ENCODE measurements at places on chromosomes 5 and 9.

GRCh38 chr9:137300567-137301080 lies 1.4 kb downstream of the NRARP start:
- no peak for DNase-seq

GRCh38 chr5:170434966-170435605 lies 45.9 kb upstream of the KCNMB1 start:
- peak; percentile 89 for DNase-seq

DNA sequence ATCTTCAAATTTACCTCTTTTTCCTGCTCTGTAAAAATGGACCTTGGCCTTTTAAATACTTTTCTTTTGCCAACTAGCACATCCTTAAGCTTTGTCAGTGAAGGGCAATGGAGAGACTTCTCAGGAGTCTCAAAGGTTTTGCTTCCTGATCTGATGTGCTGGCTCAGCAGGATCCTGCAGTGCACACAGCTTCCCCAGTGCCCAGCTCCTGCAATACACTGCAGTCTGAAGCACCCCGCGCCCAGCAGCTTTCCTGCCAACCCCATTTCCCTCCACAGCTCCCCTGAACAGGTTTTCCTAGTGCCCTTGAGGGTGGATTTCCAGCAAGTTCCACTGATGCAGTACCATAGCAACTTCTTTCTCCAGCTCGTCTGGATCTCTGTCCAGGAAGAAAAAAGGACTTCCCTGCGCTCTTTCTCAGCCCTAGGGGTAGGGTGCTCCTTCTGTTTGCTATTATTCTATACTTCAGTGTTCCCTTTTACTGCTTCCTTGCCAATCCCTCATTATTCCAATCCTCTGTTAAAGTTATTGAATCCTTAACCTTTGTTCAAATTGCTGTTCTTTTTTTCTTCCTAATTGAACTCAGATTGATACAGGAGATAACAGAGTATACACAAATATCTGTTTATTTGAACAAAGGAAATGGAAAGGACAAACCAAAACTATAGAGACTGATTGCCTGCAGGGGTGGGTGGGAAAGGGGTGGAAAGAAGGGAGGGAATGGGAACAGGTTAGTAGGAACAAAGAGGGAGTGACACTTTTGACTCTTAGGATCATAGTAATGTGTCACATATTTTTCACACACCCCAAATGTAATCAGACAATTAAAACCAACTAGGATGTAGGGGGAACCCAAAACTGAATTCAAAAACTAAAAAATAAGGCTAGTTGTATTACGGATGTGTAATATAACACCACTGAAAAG lies 8.5 kb downstream of the SNAPC3 start:
- peak; percentile 16 for DNase-seq

- DNase-seq, result no peak
Measured at GRCh38 chr5:109903061-109903460, 213.3 kb downstream of the MAN2A1 start.

- no peak for DNase-seq
Measured at GRCh38 chr9:101527066-101527465, 6.6 kb upstream of the RNF20 start.

DNA sequence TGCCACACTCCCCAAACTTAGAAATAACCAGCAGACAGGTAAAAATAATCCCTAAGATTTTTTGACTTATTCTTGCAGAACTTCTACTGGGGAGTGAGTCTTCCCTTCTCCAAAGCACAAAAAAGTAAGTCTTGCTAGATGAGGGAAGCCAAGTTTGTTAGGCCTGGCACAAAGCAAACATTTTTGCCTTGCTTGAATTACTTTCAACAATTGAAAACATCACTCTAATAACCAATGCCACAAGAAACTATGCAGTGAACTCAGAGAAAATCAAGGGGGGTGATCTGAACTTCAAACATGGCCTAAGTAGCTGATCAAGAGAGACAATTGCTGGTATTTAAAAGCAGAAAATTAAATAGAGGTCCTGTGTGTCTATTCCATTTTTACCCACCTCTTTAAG lies 123.6 kb upstream of the SLC1A3 start:
- DNase-seq, result no peak

GRCh38 chr5:97480313-97480712 lies 297.3 kb upstream of the RIOK2 start:
- no peak for DNase-seq

GRCh38 chr9:84759300-84759750 lies 89.8 kb downstream of the NTRK2 start:
- no peak for DNase-seq

- no peak for DNase-seq
Measured at GRCh38 chr9:70615464-70616138, 201.1 kb upstream of the KLF9 start.

GRCh38 chr9:127224178-127224882 lies 40.2 kb upstream of the GARNL3 start:
- peak; percentile 98 for DNase-seq

- peak; percentile 11 for DNase-seq
Measured at GRCh38 chr5:136337788-136338187, 27.6 kb downstream of the TRPC7 start.

- no peak for DNase-seq
Measured at GRCh38 chr5:17619354-17619753, 9.2 kb downstream of the TAF11L12 start.

DNA sequence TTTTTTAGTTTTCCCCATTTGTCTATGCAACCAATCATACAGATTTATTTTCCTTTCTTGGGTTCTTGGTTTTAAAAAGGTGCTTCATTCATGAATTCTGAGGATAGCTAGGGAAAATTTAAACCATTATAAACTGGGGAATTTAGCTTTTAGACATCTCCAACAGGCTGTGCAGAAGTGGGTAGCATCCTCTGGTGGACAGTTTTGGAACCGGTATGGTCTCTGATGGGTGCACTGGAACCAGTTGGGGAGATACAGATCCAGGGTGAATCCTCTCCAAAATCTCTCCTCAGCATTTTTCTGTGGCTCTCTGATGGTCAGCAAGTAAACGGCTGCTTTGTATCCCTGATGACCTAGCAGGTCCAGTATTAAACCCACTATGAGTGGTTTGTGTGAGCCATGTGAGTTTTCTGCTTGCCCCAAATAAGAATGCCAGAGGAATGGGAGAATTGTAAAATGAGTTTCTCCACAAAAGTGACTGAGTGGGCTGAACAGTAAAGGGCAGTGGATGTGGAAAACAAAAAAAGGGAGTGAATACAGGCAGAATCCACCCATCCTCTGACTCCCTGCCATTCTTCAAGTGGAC lies 9.1 kb upstream of the DNAJC25 start:
- peak; percentile 38 for DNase-seq

DNA sequence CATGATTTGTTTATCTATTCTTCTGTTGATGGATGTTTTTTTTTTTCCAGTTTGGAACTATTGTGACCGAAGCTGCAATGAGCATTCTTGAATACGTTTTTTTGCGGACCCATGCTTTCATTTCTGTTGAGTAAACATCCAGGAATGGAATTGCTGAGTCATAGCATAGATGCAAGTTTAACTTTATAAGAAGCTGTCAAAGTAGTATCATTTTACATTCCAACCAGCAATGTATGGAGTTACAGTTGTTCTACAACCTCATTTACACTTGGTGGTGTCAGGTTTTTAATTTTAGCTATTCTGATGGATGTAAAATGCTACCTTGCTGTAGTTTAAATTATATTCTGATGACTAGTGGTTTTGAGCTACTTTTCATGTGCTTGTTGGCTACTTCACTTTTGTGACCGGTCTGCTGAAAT lies 49.0 kb downstream of the NPR3 start:
- DNase-seq, result no peak

GRCh38 chr5:149215478-149216090 lies 56.1 kb upstream of the AFAP1L1 start:
- DNase-seq, result no peak

DNA sequence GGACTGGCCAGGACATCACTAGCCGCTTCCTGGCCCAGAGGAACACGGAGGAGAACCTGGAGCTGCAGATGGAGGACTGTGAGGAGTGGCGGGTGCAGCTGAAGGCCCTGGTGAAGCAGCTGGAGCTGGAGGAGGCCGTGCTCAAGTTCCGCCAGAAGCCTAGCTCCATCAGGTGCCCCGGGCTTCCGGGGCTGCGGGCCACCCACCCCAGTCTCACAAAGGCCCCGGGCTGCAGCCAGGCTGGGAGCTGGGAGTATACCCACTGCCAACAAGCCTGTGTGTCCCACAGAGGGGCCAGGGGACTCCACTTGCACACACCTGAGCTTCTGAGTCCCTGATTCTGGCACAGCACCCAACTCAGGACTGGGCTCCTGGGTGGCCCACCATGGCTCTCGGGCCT lies 1.7 kb upstream of the RABL6 start:
- DNase-seq, result no peak

GRCh38 chr5:24094081-24094679 lies 550.6 kb downstream of the CDH10 start:
- no peak for DNase-seq

- no peak for DNase-seq
Measured at GRCh38 chr9:137833721-137834613, 43.6 kb upstream of the CACNA1B start.

DNA sequence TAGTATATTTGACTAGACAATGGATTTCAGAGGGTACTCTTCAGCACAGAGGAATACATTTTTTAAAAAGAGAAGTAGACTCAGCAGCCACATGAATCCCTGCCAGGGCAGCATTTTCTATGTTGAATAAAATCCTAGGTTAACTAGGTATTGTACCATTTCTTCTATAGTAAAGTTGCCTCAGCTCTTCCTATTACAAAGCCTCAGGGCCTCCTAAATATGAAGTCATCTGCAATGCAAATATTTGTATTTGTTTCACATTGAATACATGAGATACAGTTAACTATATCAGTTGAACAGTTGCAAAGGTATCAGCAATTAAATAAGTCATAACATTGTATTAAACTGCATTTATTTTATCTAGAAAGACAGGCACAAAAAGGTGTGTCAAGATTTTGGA lies 59.5 kb downstream of the NUDT12 start:
- DNase-seq, result no peak

DNA sequence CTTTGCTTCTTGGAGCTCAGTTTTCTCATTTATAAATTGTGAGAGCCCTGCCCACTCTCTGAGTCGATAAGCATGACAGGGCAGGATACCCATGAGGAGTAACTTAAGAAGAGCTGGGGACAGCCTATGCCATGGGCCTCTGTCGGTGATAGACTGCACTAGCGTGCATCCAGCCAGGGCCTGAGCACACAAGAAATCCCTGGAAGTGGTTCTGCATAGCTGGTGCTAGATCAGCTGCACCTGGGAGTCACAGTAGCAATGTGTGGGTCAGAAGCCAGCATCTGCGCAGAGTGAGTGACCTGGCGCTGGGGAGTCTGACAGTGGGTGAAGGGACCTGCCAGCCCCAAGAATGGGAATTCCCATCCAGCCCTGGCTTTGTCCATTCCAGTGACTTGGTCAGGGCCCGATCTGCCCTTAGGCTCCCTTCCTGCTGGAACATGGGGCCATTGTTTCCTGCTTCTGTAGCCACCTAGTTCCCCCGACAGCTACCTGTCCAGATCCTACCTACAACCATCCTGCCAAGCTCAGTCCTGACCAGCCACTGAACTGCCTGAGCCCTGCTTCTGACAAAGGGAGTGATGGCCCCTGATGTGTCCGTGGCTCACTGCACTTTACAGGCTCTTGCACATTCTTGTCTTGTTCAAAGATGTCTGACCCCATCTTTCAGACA lies 35.9 kb upstream of the NANS start:
- no peak for DNase-seq

DNA sequence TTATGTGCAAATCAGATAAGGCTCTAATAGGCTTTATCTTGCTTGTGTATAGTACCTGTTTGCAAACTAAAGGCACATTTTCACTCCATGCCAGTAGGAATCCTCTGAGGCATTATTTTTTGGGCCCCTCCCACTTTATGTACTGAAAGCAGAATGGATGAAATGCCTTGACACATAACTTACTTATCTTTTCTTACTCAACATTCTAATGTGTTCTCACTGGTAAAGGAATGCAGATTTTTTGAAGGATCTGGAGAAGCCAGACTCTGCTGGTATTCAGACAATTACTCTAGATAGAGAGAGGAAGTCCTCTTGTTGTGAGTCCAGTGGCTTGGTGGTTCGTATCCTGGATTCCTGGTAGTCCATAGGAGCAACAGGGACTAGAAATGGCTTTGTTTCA lies 336.7 kb downstream of the CCDC171 start:
- no peak for DNase-seq

GRCh38 chr9:34570809-34571480 lies 18.6 kb downstream of the CNTFR start:
- no peak for DNase-seq

DNA sequence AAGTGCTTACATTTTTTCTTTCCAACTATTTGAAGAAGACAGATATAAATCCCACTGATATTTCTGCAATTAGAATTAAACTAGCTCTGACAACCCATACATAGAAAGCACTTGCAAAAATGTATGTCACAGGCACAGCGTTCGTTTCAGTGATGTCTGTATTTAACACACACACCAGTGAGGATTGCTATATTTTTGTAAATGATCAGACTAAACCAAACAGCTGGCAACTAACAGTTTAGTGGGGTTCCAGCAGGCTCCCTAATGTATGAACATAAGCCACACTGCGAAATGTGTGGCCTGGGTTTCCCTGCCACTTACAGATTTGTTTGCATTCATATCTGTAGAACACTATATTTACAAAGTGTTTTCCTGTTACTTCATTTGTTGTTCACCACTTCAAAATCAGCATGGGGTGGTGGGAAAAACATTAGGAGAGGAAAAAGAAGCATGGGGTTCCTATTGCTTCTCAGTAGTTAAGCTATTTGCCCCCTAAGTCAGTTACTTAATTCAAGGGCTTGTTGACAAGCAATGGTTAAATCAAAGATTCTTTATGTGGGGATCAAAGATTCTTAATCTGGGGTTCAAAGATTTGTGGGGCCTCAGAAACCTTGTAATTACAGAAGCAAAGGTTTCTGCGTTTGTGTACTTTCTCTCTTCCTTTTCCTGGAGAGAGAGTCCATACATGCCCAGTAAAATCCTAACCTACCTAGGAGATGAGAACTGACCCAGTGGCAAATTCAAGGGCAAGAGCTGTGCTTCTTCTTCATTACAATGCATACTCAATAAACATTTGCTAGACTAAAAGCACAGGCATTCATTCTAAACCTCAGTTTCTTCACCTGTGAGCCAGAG lies 27.1 kb downstream of the ZNF608 start:
- DNase-seq, result no peak

DNA sequence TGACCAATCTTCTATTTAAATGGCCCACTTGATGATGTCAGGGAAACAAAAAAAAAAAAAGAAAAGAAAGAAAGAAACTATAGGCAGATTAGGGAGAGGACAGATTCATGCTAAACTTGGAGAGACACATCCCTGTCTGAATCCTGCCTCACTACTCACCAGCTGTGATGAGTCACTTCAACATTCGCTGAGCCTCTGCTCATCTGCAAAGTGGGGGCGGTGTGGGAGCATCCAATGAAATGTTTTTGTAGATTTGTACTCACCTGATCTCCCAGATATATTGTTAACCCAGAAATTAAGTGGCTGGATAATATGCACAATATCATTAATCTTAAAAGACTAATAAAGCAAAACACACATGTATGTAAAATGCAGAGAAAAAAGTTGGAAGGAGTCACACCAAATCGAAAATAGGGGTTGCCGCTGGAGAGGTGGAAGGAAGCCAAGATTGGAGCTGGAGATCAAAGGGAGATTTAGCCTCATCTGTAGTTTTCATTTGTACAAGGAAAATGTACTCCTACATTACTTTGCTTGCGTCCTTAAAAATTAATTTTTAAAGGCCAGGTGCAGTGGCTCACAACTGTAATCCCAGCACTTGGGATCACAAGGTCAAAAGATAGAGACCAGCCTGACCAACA lies 17.0 kb upstream of the ERGIC1 start:
- DNase-seq, result no peak

All from ELF-1 (cell line).